Right atrium auricular region (tissue), 2 donors: ENCODE measurements at places on chromosomes 11 and 22.

DNA sequence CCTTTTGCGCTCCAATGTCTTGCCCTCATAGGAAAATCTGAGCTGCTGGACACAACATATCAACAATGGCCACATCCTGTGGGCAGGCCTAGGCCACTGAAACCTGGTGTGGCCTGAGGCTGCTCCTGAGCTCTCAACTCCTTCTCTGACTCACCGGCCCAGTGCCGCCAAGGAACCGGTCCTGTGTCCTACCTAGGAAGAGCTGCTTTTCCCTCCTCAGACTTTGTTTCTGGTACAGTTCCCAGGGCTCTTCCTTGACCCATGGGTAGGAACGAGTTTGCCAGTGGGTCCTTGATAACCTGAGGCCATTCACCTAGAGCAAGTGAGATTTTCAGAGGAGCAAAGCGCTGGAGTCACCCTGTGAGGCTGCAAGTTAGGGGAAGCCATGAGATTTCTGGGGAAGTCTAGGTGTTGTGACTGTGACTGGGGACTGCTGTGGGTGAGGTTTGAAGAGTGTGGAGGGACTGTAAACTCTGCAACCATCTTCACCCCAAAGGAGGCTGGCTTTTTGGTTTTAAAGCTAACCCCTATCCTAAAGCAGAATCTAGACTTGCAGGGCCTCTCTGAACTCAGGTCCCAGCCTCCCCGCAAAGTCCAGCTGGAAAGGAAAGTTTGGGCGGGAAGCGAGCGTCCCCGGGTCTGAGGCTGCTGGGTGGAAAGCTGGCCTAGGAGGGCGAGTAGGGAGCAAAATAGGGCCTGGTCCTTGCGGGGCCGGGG is 12.0 kb upstream of the PAX6 start:
- DNase-seq = no peak

DNA sequence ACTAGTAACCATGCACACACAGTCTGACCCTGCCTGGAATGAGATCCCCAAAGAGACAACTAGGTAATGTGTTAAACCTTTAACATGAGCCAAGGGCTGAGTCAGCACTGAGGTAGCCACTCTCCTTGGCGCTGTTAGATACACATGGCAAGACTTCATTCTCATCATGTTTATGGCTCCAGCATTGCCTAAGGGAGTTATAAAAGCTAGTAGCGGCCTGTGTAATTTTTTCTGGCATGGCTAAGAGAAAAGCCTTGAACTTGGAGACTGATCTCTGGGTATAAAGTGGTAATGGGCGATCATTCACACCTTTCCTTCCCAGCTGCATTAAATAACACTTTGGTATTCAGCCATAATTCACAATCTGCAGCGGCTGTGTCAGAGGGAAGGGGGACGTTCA is 779.7 kb upstream of the LRRC4C start:
- DNase-seq = no peak

- DNase-seq = no peak
Observed at GRCh38 chr11:45163956-45164575, 17.6 kb downstream of the PRDM11 start.

GRCh38 chr11:13638422-13638821 is 30.0 kb upstream of the FAR1 start:
- no peak for DNase-seq

DNA sequence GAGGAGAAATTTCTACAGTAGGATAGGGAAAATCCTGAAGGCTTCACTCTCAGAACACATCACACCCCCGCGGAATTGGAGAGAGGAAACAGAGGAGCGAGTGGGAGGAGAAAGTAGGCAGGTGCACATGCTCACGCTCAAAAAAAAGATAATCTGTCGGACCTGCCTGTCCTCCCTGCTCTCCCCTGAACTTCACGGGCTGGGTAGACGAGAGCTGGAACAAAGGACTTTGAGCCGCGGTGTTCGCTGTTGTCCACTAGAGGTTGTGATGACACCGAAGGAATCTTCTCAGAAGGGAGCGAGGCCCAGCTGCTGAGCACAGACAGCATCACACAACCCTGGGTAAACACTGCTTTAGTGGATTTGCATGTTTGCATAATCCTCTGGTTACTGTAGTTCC is 5.0 kb downstream of the SEZ6L start:
- DNase-seq = no peak

- DNase-seq = no peak
Observed at GRCh38 chr11:130063451-130063850, 6.2 kb upstream of the APLP2 start.

- no peak for DNase-seq
Observed at GRCh38 chr11:120302001-120302805, 22.9 kb upstream of the TLCD5 start.

DNA sequence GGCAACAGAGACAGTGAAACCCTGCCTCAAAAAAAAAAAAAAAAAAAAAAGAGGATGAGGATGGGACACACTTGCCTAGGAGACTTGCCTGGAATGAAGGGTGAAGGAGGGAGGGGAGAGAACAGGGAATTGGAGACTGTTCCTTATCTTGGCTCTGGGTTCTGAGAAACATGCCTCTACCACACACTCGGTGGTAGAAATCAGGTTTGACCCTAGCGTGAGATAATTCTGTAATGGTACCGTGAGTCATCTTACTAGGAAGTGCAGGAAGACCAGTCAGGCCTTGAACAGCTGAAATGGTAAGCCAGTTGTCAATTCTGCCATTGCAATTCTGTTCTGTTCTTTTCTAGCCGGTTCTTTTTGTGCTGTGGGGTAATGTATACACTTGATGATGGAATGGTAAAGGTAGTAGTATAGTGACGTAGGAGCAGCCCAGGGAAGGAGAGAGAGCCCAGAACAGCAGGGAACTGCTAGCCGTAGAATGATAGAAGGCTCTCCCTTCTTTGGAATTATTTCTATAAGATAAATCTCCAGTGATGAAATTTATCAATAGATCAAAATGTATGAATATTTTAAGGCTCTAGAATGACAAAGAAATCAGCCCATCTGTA is 3.9 kb upstream of the AMBRA1 start:
- no peak for DNase-seq

DNA sequence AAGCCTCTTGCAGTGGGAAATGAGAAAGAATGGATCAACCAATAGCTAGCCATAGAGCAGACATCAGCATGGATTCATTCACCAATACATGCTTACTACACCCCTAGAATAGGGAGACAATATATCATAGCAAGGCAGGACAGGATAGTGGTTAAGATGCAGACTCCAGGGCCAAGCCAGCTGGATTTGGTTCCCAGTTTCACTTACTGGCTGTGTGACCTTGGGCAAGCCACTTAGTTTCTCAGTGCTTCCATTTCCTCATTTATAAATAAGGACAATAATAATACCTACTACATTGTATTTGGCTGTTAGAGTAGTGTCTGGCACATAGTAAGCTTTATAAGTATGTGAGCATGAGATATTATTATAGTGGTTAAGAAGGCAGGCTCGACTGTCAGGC is 7.1 kb downstream of the DCHS1 start:
- peak; percentile 54 for DNase-seq

- DNase-seq = no peak
Observed at GRCh38 chr11:62921573-62922188, 518 bp upstream of the CHRM1 start.

DNA sequence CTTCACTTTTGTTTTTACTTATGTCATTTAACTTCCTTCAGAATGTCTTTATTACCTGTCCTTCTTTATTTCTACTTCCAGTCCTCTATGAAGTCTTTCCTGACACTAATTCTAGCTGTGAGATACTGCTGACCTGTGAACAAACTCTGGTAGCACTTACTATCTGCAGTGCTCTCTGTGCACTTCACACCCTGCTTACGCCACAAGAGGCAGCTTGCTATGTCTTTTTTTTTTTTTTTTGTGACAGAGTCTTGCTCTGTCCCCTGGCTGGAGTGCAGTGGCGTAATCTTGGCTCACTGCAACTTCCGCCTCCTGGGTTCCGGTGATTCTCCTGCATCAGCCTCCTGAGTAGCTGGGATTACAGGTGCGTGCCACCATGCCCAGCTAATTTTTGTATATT is 10.7 kb downstream of the STIM1 start:
- no peak for DNase-seq

GRCh38 chr22:39953101-39953500 is 7.1 kb upstream of the TMA7B start:
- no peak for DNase-seq

DNA sequence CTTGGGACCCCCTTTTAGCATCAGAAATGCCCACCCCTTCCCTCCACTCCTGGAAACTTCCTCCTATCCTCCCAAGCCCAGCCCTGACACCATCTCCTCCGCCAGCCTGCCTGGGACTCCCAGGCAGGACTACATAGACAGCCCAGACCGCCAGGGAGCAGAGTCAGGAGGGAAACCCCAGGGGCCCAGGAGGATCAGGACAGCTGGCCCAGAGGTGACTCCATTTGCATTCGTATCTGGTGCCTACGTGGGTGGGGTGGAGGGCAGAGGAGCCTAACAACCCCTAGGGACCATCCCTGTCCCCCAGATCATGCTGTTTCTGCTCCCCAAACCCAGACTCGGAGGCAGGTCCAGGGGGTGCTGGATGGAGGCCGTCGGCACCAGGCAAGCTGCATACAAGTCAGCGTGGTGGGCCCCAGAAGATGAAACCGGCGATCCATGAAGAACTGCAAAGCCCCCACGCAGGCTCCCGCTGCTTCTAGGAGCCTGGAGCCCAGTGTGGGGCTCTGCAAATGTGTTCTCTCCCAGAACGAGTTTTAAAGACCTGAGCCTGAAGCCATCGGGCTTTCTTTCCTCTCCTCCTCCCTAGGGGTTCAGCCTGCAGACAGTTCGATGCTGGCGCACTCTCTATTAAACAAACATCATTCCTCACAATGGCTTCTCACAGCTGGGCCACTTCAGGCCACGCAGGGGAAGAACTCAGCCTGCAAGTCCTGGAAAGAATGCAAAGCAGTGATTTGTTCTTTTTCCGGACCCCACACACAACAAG is 1506.8 kb downstream of the BRD1 start:
- no peak for DNase-seq

- no peak for DNase-seq
Observed at GRCh38 chr11:121482231-121483129, 29.7 kb upstream of the SORL1-AS1 start.

DNA sequence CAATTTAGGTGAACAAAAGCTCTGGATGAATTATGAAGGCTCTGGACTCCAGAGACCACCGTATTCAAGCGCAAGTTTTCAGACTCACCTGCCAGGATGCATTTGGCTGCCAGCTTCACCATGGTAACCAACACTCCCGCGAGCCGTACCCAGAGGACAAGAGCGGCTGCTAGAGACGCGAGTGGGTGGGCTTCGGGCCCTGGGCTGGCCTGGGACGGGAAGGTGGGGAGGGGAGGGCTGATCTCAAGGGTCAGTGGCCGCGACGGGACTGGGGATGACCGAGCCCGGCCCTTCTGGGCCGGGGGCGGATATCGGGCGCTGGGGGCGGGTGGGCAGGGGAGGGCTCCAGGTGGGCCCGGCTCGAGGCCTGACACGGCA is 344 bp downstream of the IFT27 start:
- no peak for DNase-seq

GRCh38 chr11:94142308-94143281 is 14.0 kb downstream of the PANX1 start:
- no peak for DNase-seq

- DNase-seq = no peak
Observed at GRCh38 chr11:16511116-16512114, 155.1 kb upstream of the SOX6 start.

DNA sequence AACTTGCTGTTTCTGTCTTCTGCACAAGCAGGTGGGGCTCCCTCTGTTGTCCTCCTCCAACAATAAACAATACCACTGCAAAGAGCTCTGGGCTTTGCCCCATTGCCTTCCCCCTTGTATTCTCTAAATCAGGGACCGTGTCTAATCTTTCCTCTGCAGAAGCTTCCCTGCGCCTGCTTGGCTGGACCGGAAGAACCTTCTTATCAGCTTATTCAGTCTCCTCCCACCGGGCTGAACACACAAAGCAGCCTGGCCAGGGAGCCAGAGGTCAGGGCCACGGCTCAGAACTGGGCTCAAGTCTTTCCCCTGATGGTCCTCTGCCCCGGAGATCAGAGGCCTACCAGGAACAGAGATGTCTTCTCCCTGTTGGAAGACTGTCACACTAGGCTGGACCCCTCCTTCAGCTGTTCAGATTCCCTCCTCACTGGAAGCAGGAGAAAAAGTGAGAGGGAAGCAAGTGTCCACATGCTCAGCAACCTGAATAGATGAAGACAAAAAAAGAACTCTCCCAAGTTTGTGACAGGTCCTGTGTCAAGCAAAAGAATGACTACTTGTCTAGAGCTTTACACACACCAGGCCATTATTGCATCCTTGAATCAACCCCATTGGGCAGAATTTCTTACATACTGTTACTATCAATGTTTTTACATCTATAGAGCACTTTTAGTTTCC is 63.7 kb downstream of the RAB30 start:
- peak; percentile 78 for DNase-seq

GRCh38 chr22:30159561-30160353 is 79.5 kb downstream of the HORMAD2 start:
- DNase-seq = no peak

DNA sequence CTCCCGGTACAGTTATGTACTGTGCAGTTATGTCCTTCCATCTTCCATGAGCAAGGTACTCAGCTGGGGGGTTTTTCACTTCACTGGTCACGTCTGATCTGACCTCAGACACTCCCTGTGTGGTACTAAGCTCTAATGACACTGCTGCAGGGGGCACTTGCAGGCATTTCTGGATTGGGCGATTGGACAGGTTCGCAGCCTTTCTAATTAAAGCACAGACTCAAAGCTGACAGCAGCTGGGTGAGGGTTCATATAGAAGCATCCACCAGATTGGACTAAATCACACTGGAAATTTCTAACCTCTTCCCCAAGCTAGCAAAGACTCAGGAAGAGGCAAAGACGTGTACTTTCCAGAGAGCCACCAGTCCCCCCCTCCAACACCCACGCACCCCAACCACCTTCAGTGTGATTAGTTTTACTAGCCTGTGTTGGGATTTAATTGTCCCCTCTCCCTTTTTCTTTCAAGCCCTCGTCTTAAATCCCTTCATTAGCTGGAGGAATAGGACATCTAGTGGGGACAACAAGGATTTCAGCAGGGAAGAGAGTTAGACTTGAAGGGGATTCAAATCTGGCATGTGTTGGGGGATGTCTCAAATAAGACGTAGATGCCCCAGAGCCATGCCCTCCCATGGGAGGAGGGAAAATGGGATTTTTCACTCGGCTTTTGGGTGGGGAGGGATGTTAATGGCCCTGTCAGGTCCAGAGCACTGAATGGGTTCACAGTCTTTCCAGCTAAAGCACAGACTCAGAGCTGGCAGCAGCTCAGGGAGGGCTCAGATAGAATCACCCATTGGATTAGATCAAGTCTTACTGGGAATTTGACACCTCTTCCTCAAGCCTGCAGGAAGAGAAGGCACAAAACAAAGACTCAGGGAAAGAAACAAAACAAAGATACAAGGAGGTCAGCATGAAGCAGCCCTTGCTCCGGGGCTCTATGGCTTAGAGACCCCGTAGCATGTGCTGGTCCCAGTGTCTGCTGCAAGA is 10.9 kb downstream of the INS start:
- DNase-seq = no peak
